Hematopoietic multipotent progenitor cell treated with erythropoietin and hydrocortisone succinate and interleukin-3 and kit ligand, for 17 days (in vitro differentiated cells): ENCODE measurements at places on chromosomes 6 and 20.

GRCh38 chr6:122610690-122611455 lies 668 bp downstream of the PKIB start:
- DNase-seq, result no peak

DNA sequence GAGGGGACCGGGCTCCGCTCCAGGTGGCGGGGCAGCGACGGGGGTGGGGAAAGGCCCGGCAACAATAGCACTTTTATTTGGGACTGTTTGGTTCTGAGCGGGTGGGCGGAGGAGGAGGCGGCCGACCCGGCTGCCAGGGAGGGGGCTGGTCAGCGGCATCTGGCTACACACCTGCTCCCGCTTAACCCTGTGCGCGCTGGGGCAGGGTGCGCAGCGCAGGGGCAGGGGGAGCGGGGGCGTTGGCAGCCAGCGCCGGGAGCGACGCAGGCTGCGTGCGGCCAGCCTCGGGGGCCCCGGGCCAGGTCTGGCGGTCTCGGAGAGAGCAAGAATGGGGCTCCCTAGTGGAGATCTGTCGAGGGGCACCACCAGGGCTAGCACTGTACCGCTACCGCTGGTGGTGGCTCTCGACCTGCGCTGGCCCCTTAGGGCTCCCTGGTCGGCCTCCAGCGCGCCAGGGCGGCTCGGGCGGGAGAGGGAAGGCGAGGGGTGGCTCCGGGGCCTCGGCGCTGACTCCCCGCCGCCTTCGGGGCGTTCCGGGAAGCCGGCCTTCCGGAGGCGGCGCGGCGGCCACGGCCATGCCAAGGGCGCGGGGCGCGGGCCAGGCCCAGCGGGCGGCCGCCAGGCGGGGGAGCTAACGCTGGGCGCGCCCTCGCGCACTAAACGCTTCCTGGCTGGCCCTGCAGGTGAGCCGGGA lies 92.4 kb downstream of the NCR2 start:
- no peak for DNase-seq

GRCh38 chr20:34127792-34128191 lies 15.7 kb upstream of the EIF2S2 start:
- DNase-seq, result no peak

DNA sequence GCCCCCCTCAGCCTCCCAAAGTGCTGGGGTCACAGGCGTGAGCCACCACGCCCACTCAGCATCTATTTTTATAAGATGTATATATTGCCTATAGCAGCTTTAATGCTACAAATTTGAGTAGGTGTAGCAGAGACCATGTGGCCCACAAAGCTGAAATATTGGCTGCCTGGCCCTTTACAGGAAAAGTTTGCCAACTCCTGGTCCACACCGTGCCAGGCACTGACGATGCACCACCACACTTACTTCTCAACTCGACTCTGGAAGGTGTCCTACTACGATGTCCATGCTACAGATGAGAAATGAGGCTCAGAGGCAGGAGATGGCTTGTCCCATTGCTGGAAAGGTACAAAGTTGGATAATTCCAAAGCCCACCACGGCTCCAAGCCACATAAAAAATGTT lies 17.2 kb upstream of the SRSF6 start:
- DNase-seq, result no peak

DNA sequence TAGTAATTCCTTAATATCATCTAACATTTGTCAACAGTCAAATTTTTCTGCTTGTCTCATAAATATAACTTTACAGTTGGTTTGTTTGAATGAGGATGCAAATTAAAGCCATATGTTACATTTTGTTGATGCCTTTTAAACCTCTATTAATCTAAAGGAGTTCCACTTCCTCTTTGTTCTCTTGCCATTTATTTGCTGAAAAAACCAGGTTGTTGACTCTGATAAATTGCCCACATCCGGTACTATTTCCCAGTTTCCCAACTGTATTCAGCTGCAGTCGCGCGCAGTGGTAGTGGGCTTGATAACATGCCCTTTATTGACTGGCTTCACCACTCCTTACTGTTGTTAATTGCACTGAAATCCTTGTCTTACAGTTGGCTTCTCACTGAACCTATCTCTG lies 32.8 kb upstream of the SIRPB2 start:
- no peak for DNase-seq

DNA sequence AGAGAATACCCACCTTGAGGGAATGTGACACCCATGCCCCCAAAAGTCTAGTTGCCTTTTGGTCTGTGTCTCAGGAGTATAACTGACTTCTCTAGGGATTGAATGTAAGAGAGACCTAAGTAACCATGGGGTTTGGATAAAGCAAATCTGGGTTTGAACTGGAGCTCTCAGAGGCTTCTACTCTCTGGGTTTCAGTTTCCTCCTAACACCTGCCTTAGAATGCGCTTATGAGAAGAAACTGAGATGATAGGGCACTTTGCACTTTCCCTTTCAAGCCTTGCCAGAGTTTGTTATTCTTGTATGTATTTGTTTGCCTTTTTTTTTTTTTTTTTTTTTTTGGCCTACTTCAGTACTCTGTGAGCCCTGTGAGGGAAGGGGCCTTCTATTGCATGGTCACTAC lies 19.4 kb downstream of the SDHAF4 start:
- no peak for DNase-seq

DNA sequence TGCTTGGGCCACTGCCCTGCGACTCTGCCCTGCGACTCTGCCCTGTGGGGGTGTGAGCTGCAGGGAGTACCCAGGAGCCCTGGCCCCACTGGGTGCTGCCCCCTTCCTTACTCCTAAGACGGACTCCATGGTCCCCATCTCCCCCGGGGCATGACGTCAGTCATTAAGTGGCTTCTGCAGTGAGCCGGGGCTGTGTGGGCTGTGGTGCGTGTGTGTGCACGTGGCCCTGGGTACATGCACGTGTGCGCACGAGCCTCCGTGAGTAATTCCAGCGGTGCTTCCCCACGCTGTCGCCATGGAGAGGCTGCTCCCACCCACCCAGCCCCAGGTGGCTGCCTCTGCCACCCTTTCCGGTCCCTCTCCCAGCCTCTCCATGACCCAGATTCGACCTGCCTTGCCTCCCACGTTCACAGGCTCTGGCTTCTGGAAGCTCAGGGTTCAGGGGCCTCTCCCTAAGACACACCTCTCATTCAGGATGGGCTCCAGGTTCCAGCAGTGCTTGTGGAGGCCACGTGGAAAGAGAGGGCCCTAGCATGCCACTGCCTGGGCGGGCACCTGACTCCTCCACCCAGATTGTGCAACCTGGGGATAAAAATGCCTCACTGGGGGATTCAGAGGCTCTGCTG lies 88.3 kb downstream of the DLGAP4 start:
- no peak for DNase-seq

DNA sequence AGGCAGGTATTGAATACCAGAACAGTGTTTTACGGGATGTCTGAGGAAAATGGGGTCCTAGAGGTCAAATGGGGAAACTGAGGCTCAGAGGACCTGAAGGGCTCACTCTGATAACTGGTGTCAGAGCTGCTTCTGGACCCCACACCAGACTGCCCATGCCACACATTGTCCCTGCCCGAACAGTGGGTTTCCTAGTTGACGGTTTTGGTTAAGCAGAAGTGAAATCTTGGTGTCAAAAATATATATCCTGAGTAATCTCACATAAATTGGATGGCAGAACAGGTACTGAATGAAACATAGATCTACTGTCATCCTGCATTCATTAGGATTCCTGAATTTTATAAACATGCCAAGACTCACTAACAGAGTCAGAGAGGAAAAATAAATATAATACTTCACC lies 16.3 kb downstream of the NOX3 start:
- no peak for DNase-seq

DNA sequence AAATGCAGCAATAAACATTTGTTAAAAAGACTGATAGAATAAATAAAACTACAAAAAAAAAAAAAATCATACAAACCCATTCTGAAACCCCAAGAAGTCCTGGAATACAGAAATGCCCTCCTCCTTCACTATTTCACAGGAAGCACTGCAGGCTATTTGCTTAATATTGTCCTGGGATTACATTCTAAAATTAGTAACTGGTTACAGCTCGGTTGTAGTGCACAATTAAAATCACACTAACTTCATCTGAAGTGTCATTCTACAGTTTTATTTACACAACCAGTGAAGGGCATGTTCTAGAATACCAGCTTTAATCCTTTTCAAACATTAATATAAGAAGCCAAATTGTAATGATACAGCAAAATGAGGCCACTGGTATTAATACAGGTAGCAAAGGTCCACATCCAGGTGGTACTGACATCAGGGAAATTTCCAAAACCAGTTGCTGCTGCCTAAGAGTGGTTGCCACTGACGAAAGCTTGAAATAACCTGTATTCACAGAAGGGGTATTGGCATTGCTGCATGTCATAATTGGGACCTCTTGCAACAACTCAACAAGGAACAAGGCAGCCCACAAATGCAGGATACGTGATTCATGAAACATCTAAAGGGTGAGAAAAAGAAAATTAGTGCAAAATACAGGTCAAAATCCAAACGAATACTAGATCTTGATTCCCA lies 26.9 kb downstream of the AKIRIN2 start:
- DNase-seq, result no peak

DNA sequence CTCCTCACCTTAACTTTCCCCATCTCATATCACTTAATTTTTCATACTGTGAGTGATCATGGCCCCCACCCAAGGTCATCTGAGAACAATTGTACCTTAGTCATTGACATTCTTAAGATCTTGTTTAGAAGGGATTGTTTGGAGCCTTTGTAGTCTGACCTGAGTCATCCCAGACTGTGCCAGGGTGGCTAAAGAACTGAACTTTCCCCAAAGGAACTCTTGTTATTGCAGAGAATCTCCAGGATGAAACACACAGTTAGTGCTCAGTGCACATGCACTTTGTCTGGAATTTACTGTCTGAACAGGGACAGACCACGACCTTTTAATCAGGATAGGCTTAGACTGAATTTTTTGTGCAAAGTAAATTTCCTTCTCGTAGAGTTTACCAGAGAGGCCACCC lies 112.6 kb upstream of the CCN2 start:
- no peak for DNase-seq

- DNase-seq, result no peak
Measured at GRCh38 chr6:7389162-7389450, 436 bp downstream of the CAGE1 start.

- DNase-seq, result no peak
Measured at GRCh38 chr20:36591854-36592641, 13.5 kb upstream of the RAB5IF start.

DNA sequence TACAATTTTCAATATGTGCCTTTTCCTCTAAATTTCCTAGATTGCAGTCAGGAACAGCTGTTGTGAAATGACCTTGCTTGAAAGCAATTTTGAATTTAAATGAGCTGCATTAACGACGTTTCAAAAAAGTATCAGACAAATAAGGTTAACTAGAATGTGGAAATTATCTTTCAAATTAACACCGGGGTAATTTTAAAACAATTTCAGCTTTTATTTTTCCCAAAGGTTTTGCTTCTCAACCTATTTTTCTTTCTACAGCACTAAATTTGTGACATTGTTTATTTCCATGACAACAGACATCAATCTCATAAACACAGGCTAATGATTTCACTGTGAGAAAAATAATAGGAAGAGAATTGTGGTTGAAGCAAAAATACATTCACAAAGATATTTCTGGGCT lies 38.5 kb downstream of the COL12A1 start:
- no peak for DNase-seq
